ENCODE measurements at places on chromosomes 6 and 20.

DNA sequence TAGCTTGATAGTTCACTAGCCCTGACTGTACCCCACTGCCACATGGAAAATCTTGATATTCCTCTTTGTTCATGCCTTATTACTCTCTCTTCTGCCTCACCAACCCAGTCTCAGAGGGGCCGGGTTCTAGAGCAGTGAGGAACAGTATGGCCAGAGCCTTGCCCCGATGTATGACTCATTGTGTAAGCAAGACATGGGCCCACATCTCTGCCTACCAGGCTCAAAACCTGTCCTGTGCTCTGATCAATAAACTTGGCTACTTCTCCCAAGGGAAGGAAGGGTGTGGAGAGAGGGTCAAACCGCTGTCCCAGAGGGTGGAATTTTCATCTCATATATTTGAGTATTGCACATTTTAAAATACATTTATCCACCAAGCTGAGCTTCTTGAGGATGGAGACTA is 91.7 kb downstream of the DNAH8 start:
- no peak for DNase-seq

DNA sequence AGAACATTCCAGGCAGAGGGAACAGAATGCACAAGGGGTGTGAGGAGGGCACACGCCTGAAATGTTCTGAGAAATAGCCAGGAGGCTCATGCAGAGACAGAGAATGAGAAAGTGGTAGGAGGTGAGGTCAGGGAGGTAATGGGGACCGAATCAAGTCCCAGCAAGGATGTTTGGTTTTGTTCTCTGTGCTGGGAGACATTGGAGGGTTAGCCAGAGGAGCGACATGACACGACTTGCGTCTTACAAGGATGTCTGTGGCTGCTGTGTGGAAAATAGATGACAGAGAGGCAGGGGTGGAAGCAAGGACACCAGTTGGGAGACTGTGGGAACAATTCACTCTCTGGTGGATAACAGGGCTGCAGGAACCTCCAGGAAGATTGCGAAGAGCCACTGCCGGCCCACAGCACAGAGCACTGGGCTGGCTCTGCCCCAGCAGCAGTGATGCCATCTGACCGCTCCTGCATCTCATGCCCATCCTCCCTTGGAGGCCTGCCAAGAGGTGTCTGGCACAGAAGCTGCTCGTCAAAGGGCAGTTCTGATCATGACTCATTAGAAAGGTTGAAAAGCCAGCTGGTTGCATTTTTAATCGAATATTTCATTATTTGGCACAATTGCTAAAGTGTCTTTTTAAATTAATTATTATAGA is 57.7 kb upstream of the CD83 start:
- DNase-seq = no peak

- no peak for DNase-seq
These were observed 288.8 kb downstream of the BTBD9 start for GRCh38 chr6:38350942-38351341.

DNA sequence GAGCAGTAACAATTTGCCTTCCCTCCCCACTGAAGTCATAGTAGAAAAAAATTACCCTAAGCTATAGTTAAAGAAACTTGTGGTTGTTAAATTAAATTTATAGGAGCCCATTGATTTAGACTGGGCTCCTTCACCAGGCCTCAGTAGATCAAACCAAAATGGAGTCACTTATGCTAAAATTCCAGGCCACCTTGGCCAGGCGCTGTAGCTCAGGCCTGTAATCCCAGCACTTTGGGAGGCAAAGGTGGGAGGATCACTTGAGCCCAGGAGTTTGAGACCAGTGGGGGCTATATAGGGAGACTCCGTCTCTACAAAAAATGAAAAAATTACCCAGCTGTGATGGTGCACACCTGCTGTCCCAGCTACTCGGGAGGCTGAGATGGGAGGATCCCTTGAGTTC is 15.0 kb upstream of the GMNN start:
- no peak for DNase-seq

GRCh38 chr6:33751771-33752645 is 5.3 kb upstream of the IP6K3 start:
- DNase-seq = no peak

- DNase-seq = no peak
These were observed 43.8 kb upstream of the KIF16B start for GRCh38 chr20:16617056-16617455.

DNA sequence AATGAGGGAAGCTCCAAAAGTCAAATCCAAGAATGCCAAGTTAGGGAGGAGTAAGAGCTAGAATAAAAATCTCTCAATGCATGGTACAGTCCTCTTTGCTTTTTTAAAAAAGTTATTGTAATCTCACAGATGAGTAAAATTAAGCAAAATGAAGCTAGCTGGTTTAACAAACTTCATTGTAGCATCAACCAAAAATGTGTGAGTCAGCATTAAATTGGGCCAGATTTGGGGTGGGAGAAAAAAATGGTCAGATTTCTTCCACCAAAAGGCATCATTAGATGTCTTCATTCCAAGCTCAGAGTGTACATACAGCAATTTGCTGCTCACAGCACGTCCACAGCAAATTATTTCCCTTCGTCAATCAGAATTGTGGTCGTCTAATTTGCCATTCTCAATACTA is 441.5 kb upstream of the FLRT3 start:
- DNase-seq = no peak

DNA sequence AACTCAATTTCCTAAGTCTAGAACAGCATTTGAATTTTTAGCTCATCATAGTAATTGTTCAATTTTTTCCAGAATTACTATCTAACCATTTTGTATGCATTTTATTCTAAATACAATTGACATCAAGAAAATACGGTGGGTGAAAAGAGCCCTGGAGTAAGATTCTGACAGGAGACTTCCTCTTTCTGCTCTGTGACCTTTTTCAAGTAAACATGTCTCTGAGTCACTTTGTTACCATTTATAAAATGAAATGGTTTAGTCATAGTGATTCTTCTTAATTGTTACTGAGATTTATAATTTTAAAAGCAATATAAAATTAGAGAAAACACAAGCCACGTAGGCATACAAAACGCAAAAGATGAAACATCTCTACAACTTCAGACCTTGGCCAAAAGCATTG is 80.2 kb downstream of the PLCB1 start:
- DNase-seq = peak; percentile 74

DNA sequence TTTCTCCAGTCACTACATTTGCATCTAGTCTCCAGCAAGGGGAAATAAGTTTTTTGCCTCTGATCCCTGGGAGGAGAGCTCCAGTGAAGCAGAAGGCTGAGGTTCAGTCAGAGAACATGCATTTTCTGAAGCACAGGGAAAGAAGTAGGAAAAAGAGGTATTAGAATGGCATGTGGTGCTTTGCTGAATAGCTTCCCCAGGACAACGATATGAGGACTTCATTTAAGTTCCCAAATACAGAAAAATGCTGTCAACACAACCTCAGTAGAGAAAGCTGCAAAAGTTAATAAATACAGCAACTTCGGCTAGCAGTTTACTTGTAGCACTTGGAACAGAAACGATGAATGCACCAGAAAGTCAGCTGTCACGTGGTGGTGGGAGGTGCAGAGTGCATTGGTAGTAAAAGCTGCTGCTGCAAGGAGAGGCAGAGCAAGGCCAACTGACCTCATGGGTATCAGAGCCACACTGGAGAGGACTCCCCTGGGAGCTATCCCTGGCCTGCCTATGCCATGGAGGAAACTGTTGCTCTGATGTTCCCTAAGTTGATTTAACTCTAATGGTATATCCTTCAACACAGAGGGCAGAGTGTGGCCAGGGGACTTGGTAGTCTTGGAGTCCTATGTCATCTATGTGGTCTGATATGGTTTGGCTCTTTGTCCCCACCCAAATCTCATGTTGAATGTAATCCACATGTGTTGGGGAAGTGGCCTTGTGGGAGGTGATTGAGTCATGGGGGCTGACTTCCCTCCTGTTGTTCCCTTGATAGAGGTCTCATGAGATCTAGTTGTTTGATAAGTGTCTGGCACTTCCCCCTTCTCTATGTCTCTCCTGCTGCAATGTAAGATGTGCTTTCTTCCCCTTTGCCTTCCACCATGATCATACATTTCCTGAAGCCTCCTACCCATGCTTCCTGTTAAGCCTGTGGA is 85.9 kb downstream of the ADTRP start:
- no peak for DNase-seq

GRCh38 chr6:159654483-159655098 is 38.5 kb downstream of the SOD2 start:
- peak; percentile 62 for DNase-seq

- no peak for DNase-seq
These were observed 260.6 kb downstream of the TPBG start for GRCh38 chr6:82624251-82624650.

DNA sequence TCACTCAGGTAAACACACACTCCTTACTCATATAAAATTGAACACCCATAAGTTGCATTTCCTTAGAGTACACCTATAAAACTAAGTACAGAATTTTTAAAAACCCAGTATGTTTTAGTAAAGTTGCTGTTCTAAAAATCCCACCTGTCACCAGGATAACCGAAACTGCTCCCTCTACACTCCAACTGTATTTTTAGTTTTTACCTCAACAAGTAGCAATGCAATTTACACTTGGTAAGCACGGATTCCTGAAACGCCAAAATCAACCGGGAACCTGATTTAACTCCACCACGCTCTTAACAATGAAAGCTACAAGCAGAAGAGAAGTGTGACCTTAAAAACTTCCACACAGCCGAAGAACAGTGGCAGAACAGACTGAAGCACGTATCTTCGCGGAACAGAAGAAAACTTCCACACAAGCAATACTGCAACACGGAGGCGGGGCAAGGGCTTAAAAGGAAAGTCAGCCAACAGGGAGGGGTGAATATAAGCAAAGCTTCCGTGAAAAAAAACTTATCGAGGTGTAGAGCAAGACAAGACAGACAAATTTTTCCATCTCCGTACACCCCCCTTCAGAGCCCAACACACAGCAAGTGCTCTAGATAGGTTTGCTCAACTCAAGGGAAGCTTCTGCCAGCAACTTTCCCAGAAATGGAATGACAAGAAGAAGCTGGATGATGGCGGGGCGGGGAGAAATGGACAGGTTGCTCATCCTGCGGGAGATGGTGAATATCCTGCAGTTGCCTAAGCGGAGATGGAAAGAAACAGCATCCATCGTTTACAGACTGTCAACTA is 1.4 kb downstream of the STAU1 start:
- peak; percentile 33 for DNase-seq

GRCh38 chr6:2196079-2196679 is 49.2 kb downstream of the GMDS start:
- DNase-seq = peak; percentile 37

- DNase-seq = no peak
These were observed 104.4 kb downstream of the RALGAPA2 start for GRCh38 chr20:20608041-20608440.

GRCh38 chr6:71289039-71289801 is 609 bp downstream of the OGFRL1 start:
- DNase-seq = no peak

- DNase-seq = no peak
These were observed 69.7 kb downstream of the SAMD5 start for GRCh38 chr6:147578159-147578558.

DNA sequence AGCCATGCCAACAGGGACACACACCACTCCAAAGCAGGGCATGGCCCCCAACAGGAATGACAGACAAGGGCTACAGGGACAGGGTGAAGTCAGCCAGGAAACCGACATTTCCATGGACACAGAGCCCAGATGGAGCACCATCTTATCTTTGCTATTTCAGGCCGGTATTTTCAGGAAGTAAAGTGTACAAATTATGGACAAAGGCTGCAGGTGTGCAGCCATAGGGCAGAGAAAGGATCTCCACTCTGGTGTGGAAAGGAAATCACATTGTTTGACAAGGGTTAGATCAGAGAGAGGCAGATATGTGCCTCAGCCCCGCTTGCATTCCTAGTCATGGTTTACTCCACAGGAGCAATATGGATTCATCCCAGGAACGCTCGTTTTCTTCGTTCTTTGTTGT is 81.7 kb upstream of the SLC22A23 start:
- DNase-seq = no peak

GRCh38 chr20:63091901-63092659 is 85.3 kb upstream of the BHLHE23 start:
- DNase-seq = no peak

- DNase-seq = peak; percentile 63
These were observed 150.5 kb upstream of the PRSS16 start for GRCh38 chr6:27096834-27097511.

- peak; percentile 17 for DNase-seq
These were observed 4.5 kb upstream of the PLAGL1 start for GRCh38 chr6:144012534-144012933.

DNA sequence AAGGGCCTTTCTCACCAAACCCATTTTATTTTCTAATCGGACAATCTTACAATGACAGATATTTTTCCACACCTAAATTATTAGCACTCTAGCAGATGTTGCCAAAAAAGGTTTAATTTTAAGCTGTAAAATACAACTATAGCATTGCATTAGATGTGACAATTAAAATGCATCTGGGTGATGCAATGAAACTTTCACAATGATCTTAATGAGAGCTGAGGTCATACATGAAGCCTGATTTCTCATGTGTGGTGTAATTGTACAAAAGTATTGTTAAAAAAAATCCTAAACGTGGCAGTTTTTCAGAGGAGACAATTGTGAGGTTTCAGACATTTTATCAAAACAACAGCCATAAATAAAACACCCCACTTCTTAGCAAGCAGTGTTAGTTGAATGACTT is 606.0 kb downstream of the HDGFL1 start:
- peak; percentile 55 for DNase-seq

DNA sequence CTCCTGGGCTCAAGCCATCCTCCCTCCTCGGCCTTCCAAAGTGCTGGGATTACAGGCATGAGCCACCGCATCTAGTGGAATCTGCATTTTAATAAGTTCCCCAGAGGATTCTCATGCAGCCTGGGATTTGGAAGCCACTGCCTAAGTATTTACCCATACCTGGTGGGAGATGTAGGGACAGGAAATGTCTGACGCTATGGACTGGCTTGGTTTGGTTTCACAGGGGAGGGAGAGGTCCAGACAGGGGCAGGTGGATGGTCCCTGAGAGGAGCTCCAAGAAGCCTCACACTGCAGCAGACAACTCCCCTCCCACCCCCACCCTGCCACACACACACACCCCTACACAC is 4.4 kb downstream of the VSTM2L start:
- no peak for DNase-seq

DNA sequence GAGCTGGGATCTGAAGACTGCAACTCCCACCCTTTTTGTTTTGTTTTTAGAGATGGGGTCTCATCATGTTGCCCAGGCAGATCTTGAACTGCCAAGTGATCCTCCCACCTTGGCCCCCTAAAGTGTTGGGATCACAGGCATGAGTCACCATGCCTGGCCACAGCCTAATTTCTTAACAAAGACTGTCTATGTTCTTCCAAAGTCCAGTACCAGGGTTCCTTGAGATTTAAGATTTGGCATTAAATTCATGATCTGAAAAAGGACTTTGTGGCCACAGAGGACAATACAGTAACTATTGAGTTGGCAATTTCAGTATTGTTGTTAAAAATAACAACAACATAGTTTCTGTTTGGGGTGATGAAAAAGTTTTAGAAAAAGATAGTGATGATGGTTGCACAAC is 28.7 kb upstream of the BEND3 start:
- DNase-seq = no peak

GRCh38 chr20:25247518-25247955 is 348 bp upstream of the PYGB start:
- DNase-seq = no peak

All from HCEC 1CT (cell line).